ENCODE measurements at places on chromosomes 6 and 20.

GRCh38 chr20:63597651-63598478, 23.8 kb upstream of the HELZ2 start:
- no peak for DNase-seq

GRCh38 chr6:55088902-55089301, 85.4 kb upstream of the HCRTR2 start:
- no peak for DNase-seq

DNA sequence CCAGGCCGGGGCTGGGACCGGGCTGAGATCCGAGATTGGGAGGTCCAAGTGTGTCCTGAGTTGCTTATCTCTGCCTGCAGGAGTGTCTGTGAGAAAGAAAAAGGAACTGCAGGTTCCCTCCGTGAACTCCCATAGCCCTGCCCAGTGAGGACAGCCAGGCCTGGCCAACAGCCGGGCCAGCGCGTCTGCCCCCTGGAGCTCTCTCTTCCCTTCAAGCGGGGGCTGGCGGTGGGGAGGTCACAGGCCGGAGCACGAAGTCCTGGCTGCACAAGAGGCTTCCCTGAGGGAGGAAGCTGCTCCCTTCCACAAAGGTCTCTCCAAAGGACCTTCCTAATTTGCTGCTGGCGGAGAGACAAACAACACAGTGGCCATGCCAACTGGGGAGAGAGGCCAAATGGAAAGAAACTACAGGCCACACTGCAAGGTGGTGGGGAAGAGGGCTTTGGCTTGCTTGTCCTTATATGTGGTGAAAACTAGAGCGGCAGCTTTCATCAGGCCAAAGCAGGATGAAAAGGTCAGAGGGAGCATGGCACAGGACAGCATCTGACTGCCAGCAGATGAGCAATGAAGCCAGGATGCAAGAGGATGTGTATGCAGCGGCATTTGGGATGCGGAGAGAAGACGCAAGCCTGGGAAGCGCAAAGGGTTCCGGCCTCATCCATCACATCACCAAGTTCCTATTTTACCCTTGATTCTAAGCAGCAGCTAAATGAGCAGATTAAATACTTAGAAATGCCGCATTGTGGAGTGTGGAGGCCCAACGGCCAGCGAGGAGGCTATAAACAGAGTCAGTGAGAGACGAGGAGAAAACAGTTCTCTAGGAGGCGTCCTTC, 260.0 kb downstream of the ERMARD start:
- no peak for DNase-seq

GRCh38 chr20:62048821-62049291, 16.8 kb downstream of the TAF4 start:
- no peak for DNase-seq

DNA sequence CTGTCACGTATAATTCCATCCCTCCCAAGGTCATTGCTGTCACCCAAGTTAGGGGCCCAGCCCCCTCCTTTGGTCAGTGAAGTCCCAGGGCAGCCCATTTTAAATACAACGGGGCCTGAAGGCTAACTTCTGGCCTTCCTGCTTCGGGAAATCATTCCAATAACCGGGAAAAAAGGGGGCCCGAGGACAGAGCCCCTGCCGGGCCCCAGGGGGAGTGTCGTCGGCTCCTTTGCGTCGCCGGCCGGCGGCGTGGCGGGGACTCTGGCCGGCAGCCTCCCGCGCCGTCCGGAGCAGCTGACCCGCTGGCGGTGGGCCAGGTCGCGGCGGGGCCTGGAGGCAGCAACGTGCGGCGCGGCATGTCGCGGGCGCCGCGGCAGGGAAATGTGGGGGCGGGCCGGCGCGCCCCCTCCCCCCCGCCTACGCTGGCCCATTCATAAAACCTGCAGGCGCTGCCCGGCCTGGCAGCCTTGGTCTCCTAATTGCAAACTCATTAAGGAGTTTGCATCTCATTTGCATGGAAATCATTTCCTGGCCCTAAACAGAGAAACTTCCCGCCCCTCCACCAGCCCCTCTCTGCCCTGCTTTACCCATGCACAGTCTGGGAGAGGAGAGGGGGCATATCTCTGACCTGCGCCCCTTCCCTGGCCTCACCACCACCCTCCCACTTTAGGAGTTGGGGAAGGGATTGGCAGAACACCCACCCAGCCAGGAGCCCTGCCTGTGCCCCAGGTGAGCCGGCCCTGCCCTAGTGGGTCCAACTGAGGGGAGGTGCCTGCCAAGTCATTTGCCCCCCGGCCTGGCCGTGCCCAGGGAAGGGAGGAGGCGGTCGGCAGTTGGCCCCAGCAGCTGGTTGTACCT, 50.7 kb downstream of the MRPL14 start:
- no peak for DNase-seq

DNA sequence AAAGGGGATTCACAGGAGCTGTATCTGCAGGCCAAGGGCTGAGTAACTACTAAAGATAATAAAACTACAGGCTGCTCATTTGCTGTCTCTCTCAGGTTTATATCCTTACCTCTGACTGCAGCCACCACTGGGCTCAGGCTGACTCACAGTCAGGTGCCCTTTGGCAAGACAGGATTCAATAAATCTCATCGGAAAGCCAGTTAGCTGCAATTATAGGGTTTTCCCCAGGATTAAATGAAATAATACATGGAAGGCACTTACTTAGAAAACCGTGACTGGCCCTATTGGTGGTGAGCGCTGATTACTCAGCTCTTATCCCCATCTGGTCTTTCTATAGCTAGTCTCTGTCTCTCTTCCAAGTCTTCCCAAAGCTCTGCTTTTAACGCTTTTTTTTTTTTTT, 26.4 kb downstream of the RMND1 start:
- DNase-seq, result no peak

GRCh38 chr6:100952006-100952405, 70.9 kb upstream of the ASCC3 start:
- DNase-seq, result no peak

GRCh38 chr6:54236984-54237383, 71.3 kb upstream of the TINAG start:
- no peak for DNase-seq

GRCh38 chr6:168247443-168248147, 72.0 kb downstream of the DACT2 start:
- DNase-seq, result no peak

DNA sequence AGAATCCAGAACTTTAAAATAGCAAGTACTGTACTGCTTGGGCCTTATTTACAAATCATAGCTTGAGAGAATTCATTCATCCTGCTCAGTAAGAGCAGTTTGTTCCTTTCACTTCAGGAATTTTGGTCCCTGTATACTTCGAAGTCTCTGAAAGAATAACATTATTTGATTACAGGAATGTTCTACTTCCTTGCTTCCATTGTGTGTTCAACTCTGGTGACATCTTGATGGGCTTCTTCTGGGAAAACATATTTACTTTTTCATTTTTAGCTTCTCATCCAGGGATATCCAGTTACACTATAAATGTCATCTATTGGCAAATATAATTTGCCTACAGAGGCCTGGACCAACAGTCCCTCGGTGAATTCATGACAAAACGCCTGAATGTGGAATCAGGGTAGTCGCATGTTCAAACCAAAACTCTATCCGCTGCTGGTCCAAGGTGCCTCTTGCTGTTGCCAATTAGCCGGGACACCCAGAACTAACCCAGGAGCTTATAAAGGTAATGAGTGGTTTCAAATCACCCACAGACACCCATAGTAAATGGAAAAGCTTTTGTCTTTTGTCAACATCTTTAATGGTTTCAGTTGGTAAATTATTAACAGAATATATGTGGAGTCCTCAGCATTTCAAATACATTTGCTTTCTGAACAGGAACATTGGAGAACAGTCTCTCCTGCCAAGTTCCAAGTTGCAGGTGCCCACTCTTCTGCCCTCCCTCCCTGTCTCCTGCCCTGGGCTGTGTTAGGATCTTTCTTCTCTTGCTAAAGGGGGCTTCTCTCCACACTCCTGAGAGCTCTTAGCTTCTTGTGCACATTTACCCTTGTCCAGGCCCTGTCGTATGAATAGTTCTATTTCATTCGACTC, 162.5 kb upstream of the CITED2 start:
- DNase-seq, result no peak

- DNase-seq, result no peak
These were observed 126.6 kb downstream of the DOK5 start for GRCh38 chr20:54601831-54602515.

GRCh38 chr6:35954333-35954732, 33.4 kb upstream of the SRPK1 start:
- no peak for DNase-seq

DNA sequence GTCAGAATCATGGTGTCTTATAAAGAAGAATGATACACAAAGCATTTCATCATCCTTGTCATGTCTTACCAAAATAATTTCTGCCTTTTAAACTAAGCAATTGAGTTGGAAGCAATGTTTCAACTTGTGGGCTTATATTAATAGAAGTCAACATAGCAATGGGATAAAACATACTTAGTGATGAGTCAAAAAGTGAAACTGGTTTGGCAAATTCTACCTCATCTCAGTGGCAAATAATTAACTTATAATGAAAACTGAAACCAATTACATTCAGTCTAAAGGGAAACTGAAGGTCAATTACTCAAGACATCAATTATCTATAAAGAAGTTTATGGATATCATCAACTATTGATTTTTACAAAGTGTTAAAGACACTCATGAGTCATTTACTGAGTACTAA, 463.8 kb downstream of the BMP2 start:
- no peak for DNase-seq

DNA sequence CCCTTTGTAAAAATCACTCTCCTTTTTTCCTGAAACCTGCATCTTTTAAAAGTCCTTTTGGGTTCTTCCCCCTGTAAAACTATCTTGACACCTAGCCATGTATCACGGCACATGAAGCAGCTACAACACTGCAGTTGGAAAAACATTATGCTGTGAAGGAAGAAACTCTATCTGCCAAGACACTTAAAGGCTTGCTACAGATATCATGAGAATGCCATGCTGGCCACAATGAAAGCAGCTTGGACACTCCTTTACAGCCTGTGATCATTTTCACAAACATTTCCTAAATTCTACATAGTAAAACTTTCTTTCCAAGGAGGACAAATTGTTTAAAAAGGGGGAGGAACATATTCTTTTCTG, 31.8 kb downstream of the CNKSR3 start:
- DNase-seq, result no peak

- DNase-seq, result no peak
These were observed 122.2 kb downstream of the MTFR2 start for GRCh38 chr6:136127873-136128272.

- peak; percentile 41 for DNase-seq
These were observed 104.9 kb downstream of the GJA10 start for GRCh38 chr6:89999154-89999553.

DNA sequence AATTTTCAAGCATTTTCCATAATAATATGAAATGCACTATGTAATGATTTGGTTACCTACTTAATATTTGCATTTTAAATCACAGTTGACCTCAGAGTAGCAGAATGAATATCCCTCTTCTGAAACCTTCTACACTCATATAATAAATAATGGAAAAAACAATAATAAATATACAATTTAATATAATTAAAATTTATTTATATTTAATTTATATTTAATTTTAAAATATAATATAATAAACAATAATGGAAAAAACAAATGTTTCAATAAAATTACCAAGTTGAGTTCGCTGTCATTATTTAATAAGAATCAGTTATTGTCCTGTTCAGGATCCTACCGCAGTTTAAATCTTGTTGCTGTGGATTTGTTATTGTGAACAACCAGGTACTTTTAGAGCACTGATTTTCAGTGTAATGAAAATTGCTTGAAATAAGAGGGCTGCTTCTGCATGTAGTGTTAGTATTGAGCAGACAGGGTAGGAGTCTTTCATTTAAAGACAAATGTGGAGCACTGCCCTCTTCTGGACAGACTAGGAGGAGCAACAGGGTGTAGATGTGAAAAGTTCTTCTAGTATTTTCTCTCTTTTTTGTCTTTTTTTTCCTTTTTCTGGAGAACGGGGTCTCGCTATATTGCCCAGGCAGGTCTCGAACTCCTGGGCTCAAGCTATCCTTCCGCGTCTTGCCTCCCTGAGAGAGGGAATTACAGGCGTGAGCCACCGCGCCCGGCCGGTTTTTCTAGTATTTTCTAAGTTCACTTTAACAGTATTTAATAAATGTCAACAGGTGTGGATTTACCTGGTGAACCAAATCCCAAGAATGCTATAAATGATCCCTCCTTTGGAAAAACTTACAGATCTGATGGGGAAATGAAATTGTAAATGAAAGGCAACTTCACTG, 13.6 kb downstream of the TRAPPC3L start:
- peak; percentile 73 for DNase-seq

- no peak for DNase-seq
These were observed 111.3 kb downstream of the TMEM170B start for GRCh38 chr6:11648889-11649288.

DNA sequence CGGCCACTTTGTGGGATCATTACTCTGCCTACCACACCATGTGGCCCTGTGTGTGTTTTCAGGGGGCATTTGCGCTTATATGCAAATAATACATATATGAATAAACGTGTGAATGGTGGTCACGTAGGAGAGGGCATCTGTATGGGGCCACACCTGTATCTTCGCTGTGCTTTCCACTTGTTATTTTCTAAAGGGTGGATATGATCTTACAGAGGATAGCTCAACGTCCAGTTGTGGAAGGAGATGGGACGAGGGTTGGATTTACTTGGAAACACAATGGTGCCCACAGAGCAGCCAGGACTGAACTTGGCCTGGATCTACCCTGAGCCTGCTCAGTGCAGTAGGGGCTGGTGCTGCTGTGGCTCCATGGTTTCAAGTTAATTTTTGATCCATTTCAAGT, 93.3 kb downstream of the YTHDF1 start:
- DNase-seq, result no peak

DNA sequence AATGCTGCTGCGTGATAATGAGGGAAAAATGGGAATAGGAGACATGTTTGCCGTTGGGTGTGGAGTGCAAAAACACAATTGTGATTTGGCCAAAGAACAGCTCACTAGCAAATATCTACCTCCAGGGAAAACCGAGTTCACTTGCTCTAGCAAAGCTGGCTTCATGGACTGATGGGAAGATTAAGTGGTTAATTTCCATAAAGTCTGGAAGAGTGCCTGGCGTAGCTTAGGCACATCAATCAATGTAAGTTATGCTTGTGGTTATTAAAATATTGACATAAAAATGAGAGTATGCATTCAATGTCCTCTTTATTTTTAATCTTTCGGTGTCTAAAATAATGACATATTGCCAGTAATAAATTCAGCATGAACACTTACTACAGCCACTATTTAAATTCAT, 267.5 kb downstream of the SMOC2 start:
- DNase-seq, result no peak

GRCh38 chr20:41552295-41553068, 65.7 kb downstream of the CHD6 start:
- DNase-seq, result no peak

- no peak for DNase-seq
These were observed 51.6 kb upstream of the BMP6 start for GRCh38 chr6:7674291-7674690.

GRCh38 chr6:27791182-27791943, 120.8 kb downstream of the OR2B2 start:
- DNase-seq, result no peak

- no peak for DNase-seq
These were observed 13.0 kb downstream of the TTLL2 start for GRCh38 chr6:167337675-167338449.

GRCh38 chr20:59782986-59783640, 150.3 kb downstream of the SYCP2 start:
- peak; percentile 5 for DNase-seq

GRCh38 chr6:35298625-35299140, 1.1 kb downstream of the DEF6 start:
- DNase-seq, result peak; percentile 30

- no peak for DNase-seq
These were observed 603.2 kb downstream of the RNF144B start for GRCh38 chr6:18990059-18990978.
